ENCODE measurements at places on chromosomes 5 and 9. TPM values are rescaled to one million over a fixed set of nuclear protein-coding genes. Genes with fewer than 3 reads are reported as not detected.

Gene PDE8B
- 1.1 TPM for total RNA-seq

Gene PDZD2
- 34.0 TPM for total RNA-seq

GRCh38 chr5:54362434-54362833, 52.1 kb upstream of the ARL15 start:
- H3K36me3 ChIP-seq = no peaks in the 10 kb centered on the region
- H3K4me1 ChIP-seq = peaks cover 46% of the 10 kb centered on the region
- DNase-seq = no peak
- no peaks in the 10 kb centered on the region for H3K27me3 ChIP-seq
- peak overlapping the region; percentile 24 for H3K27ac ChIP-seq

- H3K27ac ChIP-seq = no peak overlapping the region
- no peak overlapping the region for H3K4me3 ChIP-seq
- peaks cover 6% of the 10 kb centered on the region for H3K27me3 ChIP-seq
- peaks cover 5% of the 10 kb centered on the region for H3K36me3 ChIP-seq
- no peaks in the 10 kb centered on the region for H3K4me1 ChIP-seq
These were observed 7.2 kb downstream of the SPATA31E1 start for GRCh38 chr9:87889882-87890252.

Gene RPS14
- 1,234 TPM for total RNA-seq

DNA sequence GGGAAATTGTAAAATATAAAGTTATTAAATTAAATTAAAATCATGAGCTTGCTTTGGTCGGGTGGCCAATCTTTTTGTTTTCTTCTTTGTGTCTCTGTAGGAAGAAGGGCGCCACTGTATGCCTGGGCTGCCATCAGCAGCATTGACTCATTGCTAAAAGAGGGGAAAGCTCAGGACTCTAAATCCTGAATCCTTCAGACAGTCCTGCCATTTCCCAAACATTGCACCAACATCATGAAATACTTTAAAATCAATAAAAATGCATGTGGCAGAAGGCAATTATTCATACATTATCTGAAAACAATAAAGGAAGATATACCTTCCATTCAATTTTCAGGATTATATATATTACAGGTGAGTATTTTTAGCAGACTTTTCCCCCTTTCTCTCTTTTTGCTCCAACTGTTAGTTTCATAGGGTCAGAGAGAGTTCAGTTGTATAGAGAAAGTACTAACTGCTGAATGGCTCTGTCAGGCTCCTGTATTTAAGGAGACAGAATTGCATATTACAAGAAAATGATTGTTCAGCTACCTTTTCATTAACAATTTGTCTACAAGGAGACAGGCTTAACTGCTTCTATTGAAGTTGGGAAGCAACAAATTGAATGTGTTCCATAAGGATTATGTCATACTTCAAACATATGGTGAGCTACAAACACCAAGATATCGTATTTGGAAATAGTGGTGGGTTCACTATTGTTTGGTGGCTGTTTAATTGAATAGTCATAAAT, 95.7 kb downstream of the ATPSCKMT start:
- no peak for DNase-seq
- no peaks in the 10 kb centered on the region for H3K36me3 ChIP-seq
- no peaks in the 10 kb centered on the region for H3K27me3 ChIP-seq
- no peaks in the 10 kb centered on the region for H3K4me1 ChIP-seq

GRCh38 chr5:122377026-122377425, 65.0 kb downstream of the SNCAIP start:
- H3K4me1 ChIP-seq = no peaks in the 10 kb centered on the region
- no peak overlapping the region for H3K4me3 ChIP-seq
- H3K27me3 ChIP-seq = peaks cover 4% of the 10 kb centered on the region

Gene PFN3
- not detected for total RNA-seq

Gene PAEP
- not detected for total RNA-seq
